ENCODE measurements at places on chromosomes 13 and 19.
A peak's percentile ranks its signal among the peaks of the same experiment; 100 is the strongest.

- no peak for DNase-seq
These were observed 15.4 kb upstream of the CHAMP1 start for GRCh38 chr13:114298866-114299265.

- no peak for DNase-seq
These were observed 39.6 kb upstream of the ADGRE1 start for GRCh38 chr19:6847828-6848200.

DNA sequence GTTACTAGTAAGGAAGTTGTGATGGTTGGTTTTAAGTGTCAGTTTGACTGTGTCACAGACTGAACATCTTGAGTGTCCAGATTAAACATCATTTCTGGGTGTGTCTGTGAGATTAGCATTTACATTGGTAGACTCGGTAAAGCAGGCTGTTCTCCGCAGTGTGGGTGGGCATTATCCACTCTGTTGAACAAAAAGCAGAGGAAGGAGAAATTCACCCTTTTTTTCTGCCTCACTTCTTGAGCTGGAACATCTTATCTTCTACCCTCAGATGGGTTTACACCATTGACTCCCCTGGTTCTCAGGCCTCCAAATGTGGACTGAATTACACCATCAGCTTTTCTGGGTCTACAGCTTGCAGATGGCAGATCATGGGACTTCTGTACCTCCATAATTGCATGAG lies 63.7 kb upstream of the ZDHHC20 start:
- DNase-seq: no peak

- no peak for DNase-seq
These were observed 2758.2 kb downstream of the PCDH9 start for GRCh38 chr13:64471916-64472315.

DNA sequence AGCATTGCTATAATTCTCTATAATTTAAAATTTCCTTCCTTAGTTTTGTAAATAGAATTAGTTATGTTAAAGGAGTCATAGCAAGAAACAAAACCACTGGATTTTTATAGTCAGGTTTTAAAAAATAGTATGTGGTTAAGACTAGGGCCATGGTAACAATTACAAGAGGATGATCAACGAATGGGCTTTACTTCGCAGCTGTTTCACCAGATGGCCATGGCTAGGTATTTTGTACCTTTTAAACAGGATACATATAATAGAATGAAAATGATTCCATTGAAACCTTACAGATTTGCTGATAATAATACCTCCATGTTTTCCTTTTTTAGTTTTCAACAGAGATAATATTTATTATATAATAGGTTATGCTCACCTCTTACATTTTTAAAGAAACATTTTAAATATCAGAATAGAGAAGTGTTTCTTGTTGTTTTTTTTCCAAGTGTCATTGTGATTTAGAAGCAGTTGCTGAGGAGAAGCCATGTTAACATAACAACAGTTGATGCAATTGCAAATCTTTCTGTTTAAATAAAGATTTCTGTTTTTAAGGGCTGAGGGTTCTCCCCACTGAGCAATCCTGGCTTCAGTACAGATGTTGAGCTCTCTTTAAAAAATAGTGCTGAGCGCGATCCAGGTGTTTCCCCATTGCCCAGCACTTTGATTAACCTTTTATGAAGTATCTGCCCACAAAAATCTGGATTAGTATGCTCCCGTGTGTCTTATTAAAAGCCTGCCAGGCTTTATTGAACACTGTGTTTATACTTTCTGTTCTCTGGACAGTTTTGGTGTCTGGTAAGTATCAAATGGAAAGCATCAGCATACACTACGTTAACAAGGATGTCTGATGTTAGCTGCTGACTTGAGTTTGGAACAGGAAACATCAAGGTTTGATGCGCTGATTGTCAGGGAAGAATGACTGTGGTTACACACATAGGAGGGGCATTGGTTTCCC lies 205.3 kb downstream of the HS6ST3 start:
- DNase-seq: no peak

- peak; percentile 44 for DNase-seq
These were observed 19.0 kb downstream of the MAN2B1 start for GRCh38 chr19:12647490-12648071.

DNA sequence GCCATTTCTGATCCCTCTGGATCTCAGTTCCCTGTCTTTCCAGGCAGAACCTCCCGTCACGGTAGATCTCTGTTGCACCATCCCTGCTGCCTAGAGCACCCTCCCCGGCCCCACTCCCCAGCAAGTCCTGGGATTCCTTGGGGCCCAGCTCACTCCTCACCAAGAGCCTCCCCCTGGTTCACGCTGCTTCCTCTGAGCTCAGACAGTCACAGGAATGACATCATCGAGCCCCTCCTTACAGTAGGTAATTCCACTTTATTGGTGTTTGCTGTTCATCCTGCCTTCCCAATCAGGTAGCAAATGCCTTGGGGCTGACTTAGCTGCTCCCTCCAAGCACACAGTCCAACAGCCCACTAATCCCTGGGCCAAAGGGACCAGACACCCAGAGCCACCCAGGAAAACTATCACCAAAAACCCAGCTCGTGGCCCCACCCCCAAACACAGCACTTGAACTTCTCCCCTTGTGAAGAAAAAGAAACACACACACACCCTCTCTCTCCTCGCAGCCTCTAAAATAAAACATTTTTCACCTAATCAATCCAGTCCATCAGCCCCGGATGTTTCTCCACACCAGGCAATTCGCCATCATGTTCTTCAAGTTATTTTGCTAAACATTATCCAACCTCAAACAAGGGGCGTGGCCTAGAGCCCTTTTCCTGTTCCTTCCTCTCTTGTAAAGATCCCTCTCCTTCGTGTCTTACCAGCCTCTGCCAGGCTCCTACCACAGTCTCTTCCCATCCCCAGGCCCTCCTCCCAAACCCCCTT lies 2.5 kb downstream of the NAPA start:
- DNase-seq: peak; percentile 29
